ENCODE measurements at places on chromosomes 11 and 22.

DNA sequence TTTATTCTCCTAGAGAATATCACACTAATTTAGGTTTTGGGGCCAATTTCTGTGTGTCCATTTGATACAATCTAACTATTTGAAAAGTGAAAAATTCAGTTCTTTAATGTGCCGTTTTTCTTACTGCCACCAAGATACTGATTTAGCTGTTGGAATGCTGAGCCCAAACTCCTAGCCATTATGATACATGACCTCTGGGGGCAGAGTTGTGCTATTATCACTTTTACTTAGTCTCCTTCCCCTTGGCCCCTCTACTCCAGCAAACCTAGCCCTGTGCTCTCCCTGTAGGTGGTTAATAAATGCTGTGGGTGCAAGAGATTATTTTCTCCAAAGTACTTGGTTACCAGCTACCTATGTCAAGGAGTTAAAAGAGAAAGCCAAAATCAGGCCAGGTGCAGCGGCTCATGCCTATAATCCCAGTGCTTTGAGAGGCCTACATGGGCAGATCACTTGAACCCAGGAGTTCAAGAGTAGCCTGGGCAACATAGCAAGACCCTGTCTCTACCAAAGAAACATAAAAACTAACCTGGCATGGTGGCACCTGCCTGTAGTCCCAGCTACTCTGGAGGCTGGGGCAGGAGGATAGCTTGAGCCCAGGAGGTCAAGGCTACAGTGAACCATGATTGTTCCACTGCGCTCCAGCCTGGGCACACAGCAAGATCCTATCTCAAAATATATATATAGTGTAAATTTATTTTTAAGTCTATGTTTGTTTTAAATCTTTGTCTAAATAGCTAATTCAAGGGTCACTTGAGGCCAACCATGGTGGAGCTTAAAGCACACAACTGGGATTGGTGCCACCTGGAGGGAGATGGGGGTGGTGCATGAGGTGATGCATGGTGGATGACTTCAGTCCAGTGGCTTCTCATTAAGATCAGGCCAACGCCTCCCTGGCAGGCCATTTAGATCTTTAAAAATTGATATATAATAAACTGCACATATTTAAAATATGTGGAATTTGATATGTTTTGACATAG is 193.2 kb upstream of the PLET1 start:
- DNase-seq: peak; percentile 9

DNA sequence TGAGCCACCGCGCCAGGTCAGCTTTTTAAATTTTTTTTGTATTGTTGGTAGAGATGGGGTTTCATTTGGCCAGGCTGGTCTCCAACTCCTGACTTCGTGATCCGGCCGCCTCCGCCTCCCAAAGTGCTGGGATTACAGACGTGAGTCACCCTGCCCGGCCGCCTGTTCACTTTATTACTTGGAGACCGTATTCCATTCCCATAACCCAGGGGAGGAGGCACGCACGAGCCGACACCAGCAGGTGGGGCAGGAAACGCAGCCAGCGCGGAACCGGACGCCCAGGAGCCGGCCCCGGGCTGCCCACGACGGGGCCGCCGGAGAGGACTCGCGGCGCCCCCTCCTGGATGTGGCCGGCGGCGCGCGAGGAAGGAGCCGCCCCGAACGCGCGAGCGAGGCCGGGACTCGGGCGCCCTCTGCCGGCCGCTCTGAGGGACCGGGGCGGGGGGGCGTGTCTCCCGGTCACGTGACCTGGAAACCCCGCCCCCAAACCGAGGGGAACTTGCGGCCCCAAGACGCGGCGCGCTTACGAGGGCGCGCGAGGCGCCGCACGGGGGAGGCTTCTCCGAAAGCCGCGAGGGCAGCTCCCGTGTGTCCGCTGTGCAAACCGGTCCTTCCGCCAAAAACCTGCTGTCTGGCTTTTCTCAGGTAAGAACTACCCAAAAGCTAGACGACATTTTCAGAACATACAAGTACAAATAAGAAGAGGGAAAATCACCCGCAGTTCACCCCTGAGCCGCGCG is 11.6 kb upstream of the RNH1 start:
- peak; percentile 84 for DNase-seq

- DNase-seq: no peak
Observed at GRCh38 chr11:59854871-59855270, 9.6 kb upstream of the CBLIF start.

DNA sequence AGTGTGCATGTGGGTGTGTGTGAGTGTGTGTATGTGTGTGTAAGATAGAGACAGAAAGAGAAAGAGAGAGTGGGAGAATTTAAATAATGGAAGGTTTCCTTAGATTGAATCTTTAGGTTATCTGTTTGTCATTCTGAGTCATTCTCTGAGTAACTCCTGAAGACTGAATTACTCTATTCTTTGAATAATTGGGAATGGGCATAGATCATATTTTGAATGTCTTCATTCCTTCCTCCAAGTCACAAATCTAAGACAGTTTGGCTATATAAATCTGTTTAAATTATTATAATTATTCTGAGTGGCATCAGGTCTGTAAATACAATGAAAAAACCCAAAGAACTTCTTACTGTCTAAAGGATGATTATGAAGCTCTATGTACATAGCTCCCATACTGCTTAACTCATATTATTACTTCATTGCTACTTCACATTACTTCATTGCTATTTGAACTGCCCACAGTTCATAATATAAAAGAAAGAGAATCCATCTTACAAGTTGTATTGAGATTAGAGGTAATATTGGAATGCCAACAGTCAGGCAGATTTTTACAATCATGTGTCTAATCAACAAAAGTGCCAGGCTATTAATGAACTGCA is 346.6 kb upstream of the CCDC179 start:
- no peak for DNase-seq

DNA sequence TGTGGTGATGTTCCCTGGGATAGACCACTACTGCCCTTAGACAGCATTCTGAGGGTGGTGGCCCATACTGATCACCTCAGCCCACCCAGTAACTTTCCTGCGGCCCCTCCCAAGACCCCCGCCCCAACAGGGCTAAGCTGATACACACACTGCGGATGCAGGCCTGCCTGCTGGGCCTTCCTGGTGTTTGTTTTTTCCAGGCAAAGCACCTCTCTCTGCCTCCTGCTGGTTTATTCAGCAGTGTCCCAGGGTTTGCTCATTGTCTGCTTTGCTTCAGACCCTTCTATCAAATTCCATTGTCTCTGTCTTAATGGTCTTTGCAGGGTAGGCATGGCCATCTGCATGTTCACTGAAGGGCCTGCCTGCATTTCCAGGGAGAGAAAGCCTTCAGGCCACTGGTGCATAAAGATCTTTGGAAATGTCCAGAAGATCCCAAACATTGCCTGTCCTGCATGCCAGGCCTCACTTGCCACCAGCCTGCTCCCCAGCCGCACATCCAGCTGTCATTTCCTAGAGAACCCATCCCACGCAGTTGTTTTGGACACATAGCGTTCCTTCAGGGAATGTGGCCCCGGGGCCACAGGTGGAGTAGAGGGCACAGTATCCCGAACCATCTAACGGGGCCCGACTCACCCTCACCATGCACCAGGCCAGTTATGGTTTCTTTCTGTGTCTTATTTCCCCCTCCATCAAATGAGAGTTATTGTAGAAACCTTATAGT is 50.2 kb downstream of the BCR start:
- DNase-seq: no peak

DNA sequence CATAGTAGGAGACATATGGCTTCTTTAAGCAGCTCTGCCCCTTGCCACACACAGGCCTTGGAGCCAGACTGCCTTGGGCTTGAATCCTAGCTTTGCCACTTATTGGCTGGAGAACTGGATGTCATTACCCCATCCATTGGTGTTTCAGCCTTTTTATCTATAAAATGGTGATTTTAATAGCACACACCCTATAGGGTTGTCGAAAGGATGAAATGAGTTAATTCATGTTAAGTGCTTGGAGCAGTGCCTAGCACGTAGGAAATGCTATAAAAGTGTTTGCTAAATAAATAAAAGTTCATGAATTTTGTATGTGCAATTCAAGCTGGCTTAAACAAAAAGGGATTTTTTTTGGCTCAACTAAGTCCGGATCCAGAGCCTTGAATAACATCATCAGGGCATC is 120.7 kb downstream of the TIMP3 start:
- no peak for DNase-seq

- DNase-seq: no peak
Observed at GRCh38 chr11:96470521-96470920, 80.7 kb downstream of the JRKL start.

GRCh38 chr11:130204703-130205095 is 45.1 kb downstream of the ST14 start:
- DNase-seq: no peak

- DNase-seq: peak; percentile 27
Observed at GRCh38 chr22:22848364-22848866, 39.2 kb upstream of the IGLL5 start.

DNA sequence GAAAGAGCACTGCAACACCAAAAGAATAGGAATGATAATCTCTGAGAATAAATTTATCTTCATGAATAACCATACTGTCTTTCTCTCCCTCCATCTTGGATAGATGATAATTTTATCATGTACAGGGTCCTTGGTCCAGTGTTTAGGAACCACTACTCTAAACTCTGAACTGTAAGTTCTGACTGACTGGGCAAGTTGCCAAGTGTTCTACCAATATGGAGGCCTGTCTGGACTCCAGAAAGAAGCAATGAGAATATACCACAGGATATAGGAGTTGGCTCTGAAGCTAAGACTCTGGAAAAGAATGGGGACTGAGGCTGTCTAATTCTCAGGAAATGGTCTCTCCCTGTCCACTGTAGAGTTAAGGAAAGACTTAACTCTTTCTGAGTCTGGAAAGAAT is 1.5 kb downstream of the FHIP1B start:
- no peak for DNase-seq
